ENCODE measurements at places on chromosomes 1 and 21. TPM values are rescaled to one million over a fixed set of nuclear protein-coding genes. Genes with fewer than 3 reads are reported as not detected.

DNA sequence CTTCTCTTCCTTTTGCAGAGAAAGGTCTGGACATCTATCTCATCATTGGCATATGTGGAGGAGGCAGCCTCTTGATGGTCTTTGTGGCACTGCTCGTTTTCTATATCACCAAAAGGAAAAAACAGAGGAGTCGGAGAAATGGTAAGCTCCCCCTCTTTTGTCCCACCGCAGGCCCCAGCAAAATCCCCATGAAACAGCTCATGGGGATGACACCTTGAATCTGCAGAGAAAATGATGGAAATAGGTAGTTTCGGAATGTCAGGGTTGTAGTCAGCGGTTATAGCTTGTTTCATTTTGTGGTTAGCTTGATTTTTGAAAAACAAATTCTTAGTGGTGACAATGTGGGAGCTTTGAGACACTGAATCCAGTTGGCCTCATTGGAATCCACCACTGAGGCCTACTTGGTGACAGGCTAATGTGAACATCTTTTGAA is 10.3 kb downstream of the CD2 start:
- DNase-seq = no peak

The PDC gene
- polyA plus RNA-seq = not detected

The RCAN3 gene
- polyA plus RNA-seq = 2.3 TPM

DNA sequence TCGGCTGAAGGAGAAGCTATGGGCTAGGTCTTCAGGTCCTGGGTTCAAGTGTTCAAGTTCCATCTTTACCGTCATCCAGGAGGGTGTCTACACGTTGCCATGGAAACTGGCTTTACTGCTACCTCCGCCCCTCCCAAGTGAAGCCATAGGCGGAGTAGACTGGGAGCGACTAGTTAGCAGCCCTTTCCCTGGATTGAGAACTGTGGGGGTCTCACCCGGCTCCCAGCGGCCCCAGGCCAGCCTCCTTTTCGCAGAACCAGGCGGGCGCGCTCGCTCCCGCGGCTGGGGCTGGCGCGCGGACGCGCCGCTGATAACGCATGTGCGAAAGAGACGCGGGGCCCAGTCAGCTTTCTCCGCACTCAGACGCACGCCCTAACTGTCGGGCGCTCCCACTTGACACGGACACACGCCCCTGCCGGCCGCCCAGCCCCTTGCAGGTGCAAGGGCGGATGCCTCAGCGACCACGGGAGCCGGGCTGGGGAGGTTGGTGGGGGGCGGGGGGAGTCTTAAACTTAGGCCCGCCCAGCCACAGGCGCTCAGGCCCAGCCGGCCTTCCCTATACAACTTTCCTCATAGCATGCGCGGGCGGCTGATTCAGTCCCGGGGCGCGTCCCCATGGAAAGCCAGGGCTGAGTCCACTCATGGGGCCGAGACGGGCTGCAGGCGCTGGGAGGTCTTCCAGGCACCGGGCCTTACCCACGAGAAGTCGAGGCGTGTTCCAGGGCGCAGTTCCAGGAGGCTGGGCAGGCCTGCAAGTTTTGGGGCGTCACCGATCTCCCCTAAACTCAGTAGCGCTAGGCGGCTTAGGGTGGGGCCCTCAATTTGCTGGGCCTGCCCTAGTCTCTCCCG is 7.4 kb downstream of the EFNA4 start:
- DNase-seq = peak; percentile 69

GRCh38 chr1:196115646-196116045 is 492.6 kb downstream of the KCNT2 start:
- DNase-seq = peak; percentile 65

DNA sequence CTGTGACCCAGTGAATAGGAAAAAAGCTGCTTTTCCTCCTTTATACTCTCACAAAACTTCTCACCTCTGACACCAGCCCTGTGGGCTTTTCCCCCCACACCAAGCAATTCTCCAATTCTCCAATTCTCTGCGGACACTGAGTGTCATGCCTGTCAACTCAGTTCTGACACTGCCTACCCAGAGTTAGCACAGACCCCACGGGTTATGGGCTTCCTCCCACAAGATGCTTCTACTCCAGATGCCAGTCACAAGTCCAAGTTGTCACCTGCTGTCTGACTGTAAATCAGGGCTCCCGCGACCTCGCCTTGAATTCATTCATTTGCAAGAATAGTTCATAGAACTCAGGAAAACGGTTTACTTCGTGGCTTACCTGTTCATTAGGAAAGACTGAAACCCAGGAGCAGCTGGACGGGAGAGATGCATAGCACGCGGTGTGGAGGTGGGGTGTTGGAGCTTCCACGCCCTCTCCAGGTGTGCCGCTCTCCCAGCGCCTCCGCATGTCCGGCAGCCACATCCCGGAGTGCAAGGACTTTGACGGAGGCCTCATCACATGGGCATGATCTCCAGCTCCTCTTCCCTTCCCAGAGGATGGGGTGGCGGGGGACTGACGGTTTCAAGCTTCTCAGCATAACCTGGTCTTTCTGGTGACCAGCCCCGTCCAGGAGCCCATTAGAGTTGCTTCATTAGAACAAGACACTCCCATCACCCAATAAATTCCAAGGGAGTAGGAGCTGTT is 154.7 kb downstream of the PGBD5 start:
- no peak for DNase-seq

DNA sequence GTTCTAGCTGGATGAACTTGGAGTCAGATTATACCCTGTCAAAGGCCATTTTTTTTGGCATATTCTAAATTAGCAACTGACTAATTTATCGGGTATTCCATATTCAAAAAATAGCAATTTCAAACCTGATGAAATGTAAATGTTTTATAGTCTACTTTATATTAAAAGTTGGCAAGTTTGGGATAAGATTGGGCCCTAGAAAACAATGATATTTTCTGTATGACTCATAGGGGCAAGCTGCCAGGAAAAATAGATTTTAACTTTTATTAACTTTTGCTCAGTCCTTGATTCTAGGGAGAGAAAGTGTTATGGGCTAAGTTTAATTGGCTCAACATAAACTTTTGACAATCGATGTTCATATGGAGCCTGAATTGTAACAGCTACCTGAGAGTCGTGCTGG is 576.9 kb upstream of the B3GALT2 start:
- no peak for DNase-seq

- DNase-seq = no peak
These were observed 12.7 kb upstream of the CPLANE2 start for GRCh38 chr1:16249596-16250241.

The SLC25A34 gene
- 36.1 TPM for polyA plus RNA-seq

The UFC1 gene
- polyA plus RNA-seq = 43.0 TPM

GRCh38 chr1:108858230-108858950 is 1.5 kb upstream of the AKNAD1 start:
- no peak for DNase-seq

The ACKR1 gene
- 45.6 TPM for polyA plus RNA-seq

- DNase-seq = no peak
These were observed 56.1 kb upstream of the IRF2BP2 start for GRCh38 chr1:234665975-234666605.

DNA sequence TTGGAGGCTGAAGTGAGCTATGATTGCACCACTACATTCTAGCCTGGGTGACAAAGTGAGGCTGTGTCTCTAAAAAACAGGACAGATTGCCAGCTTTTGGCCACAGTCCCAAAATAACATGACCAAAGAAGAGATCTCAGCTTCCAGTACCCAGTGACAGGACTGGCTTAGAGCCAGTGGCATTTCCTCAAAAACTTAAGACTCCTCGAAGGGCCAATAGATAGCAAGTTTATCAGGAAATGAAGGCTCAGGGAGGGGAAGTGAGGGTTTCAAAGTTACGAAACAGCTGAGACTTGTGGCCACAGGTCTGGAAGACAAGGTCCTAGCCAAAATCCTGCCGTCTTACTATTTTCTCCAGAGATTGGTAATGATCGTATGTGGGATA is 6.3 kb upstream of the TMEM39B start:
- DNase-seq = no peak

DNA sequence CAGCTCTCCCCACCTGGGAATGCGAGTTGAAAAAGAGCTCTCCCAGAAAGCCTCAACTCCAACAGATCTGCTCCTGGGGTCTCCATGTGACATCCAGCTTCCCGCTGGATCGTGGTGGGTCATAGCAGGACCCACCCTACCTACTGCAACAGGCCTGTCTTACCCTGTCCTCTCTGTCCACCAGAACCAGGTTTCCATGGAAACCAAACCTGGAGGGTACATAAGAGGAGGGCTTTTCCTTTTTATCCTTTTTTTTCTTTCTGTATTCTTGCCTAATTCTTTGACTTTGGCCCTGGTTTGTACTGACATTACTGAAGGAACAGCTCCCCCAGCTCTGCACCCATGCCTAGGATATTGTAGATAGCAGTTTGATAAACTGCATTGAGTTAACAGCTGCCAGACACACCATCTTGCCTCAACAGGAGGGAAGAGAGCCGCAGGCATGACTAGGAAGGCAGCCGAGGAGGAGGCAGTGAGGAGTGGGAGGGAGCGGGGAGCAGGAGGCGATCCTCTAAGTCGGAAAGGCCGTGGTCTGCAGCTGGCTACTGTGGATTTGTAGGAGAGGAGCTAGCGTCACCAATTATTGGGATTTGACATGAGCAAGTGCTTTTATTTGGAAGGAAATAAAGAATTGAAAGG is 9.7 kb upstream of the FMOD start:
- DNase-seq = no peak

- no peak for DNase-seq
These were observed 423.3 kb upstream of the ADGRL2 start for GRCh38 chr1:81377406-81377805.

DNA sequence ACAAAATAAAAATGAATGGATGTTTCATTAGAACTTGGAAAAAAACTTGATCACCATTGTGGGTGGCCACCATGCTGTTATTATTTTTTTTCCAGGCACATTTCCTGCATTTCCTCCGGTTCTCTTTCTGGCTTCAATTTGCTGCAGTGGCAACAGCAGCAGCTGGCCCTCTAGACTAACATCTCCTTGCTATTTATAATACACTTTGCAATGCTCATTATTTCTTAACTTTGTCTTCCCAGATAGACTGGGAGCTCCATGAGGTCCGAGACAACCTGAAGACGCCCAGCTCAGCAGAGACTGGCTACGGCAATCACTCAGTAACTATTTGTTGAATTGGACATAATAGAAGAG is 53.4 kb upstream of the ATP5PO start:
- DNase-seq = no peak

Data from heart right ventricle (tissue), 16 donors.